ENCODE measurements at places on chromosomes 5 and 9.

DNA sequence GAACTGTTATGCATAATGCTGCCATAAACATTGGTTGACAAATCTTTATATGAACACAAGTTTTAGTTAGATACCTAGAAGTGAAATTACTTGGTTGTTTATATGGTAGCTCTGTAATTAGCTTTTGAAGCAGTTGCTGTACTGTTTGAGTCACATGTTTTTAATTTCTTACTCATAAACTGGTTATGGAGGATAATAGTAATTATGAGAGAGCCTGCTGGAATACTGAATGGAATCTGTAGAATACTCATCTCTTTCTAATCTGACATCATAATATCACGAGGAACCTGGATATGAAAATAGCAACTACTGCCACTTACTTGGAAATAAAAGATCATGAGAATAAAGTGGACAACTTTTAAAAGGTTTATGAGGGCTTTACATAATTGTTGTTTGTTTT, 509.2 kb downstream of the CETN3 start:
- H3K27ac ChIP-seq: no peak overlapping the region
- no peaks in the 10 kb centered on the region for H3K36me3 ChIP-seq
- no peak for DNase-seq

GRCh38 chr5:149380466-149381121, 1.5 kb upstream of the IL17B start:
- H3K27me3 ChIP-seq: no peaks in the 10 kb centered on the region
- no peaks in the 10 kb centered on the region for H3K36me3 ChIP-seq
- H3K27ac ChIP-seq: no peak overlapping the region
- H3K4me1 ChIP-seq: no peaks in the 10 kb centered on the region

- no peak overlapping the region for H3K27ac ChIP-seq
- DNase-seq: no peak
- H3K27me3 ChIP-seq: no peaks in the 10 kb centered on the region
Observed at GRCh38 chr5:180641566-180641900, 7.9 kb downstream of the FLT4 start.

GRCh38 chr5:115806986-115807653, 9.3 kb downstream of the CDO1 start:
- H3K36me3 ChIP-seq: peaks cover 6% of the 10 kb centered on the region
- H3K4me1 ChIP-seq: peaks cover 55% of the 10 kb centered on the region
- no peak for DNase-seq
- no peak overlapping the region for H3K4me3 ChIP-seq
- peaks cover 11% of the 10 kb centered on the region for H3K27me3 ChIP-seq

- H3K27ac ChIP-seq: no peak overlapping the region
- no peaks in the 10 kb centered on the region for H3K4me1 ChIP-seq
- H3K27me3 ChIP-seq: no peaks in the 10 kb centered on the region
- DNase-seq: no peak
- no peaks in the 10 kb centered on the region for H3K36me3 ChIP-seq
Observed at GRCh38 chr9:136346157-136346481, 17.4 kb downstream of the DNLZ start.

- no peak overlapping the region for H3K27ac ChIP-seq
- DNase-seq: no peak
- H3K4me1 ChIP-seq: no peaks in the 10 kb centered on the region
- no peak overlapping the region for H3K4me3 ChIP-seq
Observed at GRCh38 chr9:4435197-4435596, 55.1 kb upstream of the SLC1A1 start.

DNA sequence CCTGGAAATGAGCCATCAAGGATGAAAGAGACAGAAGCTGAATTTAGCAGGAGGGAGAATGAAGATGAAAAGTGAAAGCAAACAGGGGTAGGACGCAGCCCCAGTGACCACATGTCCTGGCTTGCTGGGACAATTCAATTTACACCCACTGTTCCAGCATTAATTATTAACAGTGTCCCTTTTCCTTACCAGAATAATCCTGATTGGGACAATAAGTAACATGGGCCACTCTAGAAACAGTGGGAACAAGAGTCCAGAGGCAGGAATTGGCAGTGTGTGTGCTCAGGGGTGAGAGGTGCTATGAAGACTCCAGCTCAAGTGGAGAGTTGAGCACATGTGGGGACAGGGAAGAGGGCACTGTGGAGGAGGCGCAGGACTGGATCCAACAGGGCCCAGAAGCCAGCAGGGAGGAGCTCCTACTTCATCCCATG, 147.1 kb downstream of the C5orf15 start:
- DNase-seq: no peak
- peaks cover 25% of the 10 kb centered on the region for H3K4me1 ChIP-seq
- H3K36me3 ChIP-seq: no peaks in the 10 kb centered on the region
- peaks cover 11% of the 10 kb centered on the region for H3K27me3 ChIP-seq

DNA sequence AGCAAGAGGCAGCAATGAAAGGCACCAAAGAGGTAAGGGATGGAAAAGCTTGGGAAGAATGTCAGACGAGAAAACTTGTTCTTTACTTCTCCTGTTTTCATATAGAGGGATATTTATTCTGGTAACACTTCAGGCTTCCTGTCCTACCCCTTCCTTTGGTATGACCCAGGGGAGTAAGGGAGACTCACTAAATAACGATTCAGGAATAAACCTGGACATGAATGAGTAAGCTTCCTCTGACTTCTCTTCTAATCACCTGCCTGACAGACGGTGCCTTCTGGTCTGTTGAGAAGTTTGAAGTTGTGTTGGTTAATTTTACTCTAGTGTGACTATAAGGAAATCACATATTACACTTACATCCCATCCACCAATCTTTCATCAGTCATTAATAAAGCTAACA, 461.2 kb downstream of the CDH12 start:
- H3K4me3 ChIP-seq: no peak overlapping the region
- H3K27me3 ChIP-seq: no peaks in the 10 kb centered on the region
- no peaks in the 10 kb centered on the region for H3K4me1 ChIP-seq
- H3K36me3 ChIP-seq: no peaks in the 10 kb centered on the region

- no peak overlapping the region for H3K27ac ChIP-seq
- no peaks in the 10 kb centered on the region for H3K36me3 ChIP-seq
- DNase-seq: no peak
Observed at GRCh38 chr5:31357038-31357437, 163.6 kb downstream of the CDH6 start.

DNA sequence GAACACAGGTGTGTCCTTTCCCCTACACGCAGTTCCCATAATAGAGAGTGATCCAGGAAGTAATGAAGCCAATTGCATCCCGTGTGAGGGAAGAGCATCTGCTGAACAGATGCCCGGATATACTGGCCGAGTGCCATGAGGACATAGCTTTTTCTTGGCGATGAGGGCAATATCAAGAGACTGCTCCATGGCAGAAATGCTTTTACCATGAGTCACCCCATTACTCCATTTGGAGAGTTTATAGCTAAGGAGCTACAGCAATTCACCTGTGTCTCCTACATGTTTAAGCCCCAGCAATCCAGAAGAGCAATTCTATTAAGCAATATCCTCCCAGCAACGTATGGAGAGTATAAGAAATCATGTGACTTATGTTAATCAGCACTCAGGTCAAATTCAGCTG, 222.0 kb upstream of the KLF4 start:
- H3K4me1 ChIP-seq: no peaks in the 10 kb centered on the region
- DNase-seq: no peak
- no peaks in the 10 kb centered on the region for H3K36me3 ChIP-seq
- H3K27me3 ChIP-seq: no peaks in the 10 kb centered on the region
- H3K4me3 ChIP-seq: no peak overlapping the region
